ENCODE measurements at places on chromosomes 6 and 20.

- DNase-seq, result no peak
Measured at GRCh38 chr20:9565910-9566550, 51.6 kb downstream of the LAMP5 start.

- DNase-seq, result no peak
Measured at GRCh38 chr6:116070101-116070500, 9.4 kb upstream of the FRK start.

GRCh38 chr6:132490478-132491204, 22.3 kb downstream of the STX7 start:
- DNase-seq, result no peak

- no peak for DNase-seq
Measured at GRCh38 chr6:82861121-82861520, 204.5 kb downstream of the UBE3D start.

All from CD4-positive, alpha-beta T cell (primary cell).